Fibroblast of villous mesenchyme (primary cell): ENCODE measurements at places on chromosomes 1 and 21. TPM values are rescaled to one million over a fixed set of nuclear protein-coding genes. Genes with fewer than 3 reads are reported as not detected.

- DNase-seq = no peak
These were observed 20.2 kb upstream of the LRRC47 start for GRCh38 chr1:3816331-3817137.

DDR2 gene
- 227 and 289 TPM in 2 replicates for total RNA-seq

KCND3 gene
- 1.3 and 1.7 TPM in 2 replicates for total RNA-seq

DNA sequence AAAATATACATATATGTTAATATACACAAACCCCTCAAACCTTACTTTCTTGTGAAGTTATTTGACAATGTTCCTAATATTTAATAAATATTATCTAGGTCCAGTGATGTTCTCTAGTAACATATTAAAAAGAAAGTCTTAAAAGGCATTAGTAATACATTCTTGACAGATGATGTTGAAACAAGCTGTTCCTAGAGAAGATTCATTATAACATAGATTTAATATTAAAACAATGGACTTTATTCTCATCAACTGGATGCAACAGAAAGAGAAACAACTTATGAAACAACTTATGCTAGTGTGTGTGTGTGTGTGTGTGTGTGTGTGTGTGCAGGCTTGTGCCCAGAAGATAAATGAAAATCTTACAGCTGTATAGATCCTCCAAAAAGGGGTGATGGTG, 68.5 kb upstream of the PLXNA2 start:
- DNase-seq = no peak

- no peak for DNase-seq
These were observed 1.4 kb downstream of the PTPRF start for GRCh38 chr1:43531906-43532584.

NPHS2 gene
- not detected in 2 replicates for total RNA-seq

- no peak for DNase-seq
These were observed 10.8 kb upstream of the CACYBP start for GRCh38 chr1:174988986-174989385.

IFT25 gene
- 23.5 and 30.2 TPM in 2 replicates for total RNA-seq

GRCh38 chr1:119987112-119987511, 82.3 kb downstream of the NOTCH2 start:
- peak; percentile 84 for DNase-seq

DNA sequence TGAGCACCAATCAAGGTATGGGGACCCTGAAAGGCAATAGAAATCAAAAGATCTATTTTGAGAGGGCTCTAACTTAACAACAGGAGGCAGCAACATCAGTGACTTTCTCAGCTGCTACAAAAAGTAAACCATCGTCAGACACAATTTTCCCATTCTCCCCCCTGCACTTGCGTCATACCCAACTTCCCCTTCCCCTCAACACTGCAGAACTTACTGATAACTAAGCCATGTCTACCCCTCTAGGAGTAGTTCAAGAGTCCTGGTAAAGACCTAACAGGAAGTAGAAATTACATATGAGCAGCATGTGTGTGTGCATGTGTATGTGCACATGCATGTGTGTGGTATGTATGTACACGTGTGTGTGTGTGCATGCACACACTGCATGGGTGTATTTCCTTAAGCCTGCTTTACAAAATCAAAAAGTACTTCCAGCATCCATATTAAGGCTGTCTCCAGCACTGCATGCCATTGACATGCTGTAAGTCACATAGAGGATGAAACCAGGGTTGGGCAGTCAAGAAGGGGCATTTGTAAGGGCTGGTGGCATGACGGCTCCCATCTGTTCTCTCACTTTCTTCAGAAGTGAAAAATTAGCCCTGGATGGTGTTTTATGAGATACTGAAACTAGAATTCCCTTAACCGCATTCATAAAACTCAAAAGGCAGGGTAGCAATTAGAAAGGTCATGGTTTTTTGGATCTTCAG, 460.1 kb upstream of the RUNX1 start:
- DNase-seq = no peak

- DNase-seq = no peak
These were observed 101.7 kb downstream of the HUNK start for GRCh38 chr21:31974454-31974985.

DNA sequence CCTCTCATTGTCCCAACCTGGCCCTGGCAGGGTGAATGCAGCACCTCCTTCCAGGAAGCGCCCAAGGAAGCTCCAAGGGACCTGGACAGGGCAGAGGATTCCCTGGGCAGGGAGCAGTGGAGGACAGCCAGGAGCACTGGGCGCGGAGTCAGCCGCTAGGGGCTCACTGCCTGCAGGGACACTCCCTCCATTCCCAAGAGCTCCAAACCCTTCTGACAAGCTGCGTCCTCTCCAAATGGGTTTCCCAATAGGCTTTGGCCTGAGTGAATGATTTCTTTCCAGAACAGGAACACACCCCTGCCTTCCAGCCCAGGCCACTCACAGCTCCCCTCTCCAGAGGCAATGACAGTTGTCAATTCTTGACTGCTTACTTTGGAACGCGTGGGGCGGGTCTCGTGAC, 128.5 kb upstream of the EDN2 start:
- peak; percentile 65 for DNase-seq

DNA sequence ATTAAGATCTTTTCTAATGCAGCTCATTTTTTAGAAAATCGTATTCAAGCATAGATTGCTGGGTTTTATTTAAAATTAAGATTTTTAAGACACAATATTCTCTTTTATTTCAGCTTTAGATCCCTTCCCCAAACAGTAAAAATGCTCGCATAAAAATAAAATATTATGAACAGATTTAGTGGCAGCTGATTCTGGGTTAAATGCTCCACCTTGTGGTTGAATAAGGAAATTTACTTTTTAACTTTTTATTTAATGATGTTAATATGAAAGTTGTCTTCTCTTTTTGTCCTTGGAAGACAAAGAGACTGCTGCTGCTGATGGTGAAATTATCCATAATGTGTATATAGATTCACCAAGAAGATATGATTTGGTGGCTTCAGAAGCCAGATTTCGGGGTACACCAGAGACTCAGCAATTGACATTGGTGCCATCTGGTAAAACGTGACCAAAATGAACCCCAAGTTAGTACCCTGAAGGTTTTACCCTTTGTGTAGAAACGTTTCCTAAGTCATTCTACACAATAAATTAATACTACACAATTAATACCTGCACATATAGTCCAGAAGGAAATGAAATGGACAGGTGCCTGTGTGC, 128.0 kb downstream of the ADAMTS1 start:
- DNase-seq = peak; percentile 34

- no peak for DNase-seq
These were observed 7.3 kb upstream of the FAM167B start for GRCh38 chr1:32239790-32240139.
